Thyroid gland (tissue), 4 donors: ENCODE measurements at places on chromosomes 2 and 18. TPM values are rescaled to one million over a fixed set of nuclear protein-coding genes. Genes with fewer than 3 reads are reported as not detected.
A peak's percentile ranks its signal among the peaks of the same experiment; 100 is the strongest.

The CAMKMT gene
- total RNA-seq = 18.1 TPM

GRCh38 chr2:233448220-233448559, 93.9 kb downstream of the DGKD start:
- no peak for DNase-seq

- DNase-seq = no peak
These were observed 207.0 kb upstream of the CCDC68 start for GRCh38 chr18:55166260-55166598.

DNA sequence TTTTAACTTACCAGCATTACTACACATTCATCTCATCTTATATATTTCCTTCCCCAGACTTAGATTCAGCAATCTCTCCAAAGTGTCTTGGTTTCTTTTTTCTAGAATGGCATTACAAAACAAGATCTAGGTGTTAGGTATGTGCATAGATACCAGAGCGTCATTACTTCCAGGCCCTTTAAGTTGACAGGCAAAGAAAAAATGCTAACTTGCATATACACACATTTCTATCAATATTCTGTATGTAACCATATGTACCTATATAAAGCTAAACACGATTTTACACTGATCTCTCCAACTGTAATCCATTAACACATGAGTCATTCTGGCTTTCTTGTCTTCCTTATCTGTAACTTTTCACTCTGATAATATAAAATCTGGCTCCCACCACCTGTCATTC, 503.8 kb upstream of the NRXN1 start:
- no peak for DNase-seq

DNA sequence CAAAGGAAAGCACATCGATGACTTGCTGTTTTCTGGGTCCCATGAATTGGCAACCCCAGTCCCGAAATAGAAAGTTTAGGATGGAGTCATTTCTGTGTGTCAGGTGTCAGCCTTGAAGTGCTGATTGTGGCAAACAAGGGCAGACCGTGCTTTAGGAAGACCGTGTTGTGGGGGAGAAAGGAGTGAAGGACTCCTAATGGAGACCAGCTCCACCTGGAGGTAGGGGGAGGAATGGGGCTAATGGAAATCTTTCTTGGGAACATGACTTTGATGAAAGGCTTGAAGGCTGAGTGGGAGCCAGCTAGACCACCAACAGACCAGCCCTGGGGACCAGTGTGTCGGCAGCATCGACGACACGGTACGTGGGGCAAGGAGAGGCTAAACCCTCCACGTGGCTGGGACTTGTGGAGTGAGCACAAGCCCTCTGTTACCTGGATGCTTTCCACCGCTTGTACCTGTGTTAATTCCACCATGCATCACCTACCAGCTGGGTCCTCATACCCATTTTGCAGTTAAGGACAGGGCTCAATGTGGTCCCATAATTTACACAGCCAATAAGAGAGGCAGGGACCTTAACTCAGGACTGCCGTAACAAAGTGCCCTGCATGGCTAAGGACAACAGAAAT, 104.2 kb downstream of the SH3BP4 start:
- peak; percentile 40 for DNase-seq

DNA sequence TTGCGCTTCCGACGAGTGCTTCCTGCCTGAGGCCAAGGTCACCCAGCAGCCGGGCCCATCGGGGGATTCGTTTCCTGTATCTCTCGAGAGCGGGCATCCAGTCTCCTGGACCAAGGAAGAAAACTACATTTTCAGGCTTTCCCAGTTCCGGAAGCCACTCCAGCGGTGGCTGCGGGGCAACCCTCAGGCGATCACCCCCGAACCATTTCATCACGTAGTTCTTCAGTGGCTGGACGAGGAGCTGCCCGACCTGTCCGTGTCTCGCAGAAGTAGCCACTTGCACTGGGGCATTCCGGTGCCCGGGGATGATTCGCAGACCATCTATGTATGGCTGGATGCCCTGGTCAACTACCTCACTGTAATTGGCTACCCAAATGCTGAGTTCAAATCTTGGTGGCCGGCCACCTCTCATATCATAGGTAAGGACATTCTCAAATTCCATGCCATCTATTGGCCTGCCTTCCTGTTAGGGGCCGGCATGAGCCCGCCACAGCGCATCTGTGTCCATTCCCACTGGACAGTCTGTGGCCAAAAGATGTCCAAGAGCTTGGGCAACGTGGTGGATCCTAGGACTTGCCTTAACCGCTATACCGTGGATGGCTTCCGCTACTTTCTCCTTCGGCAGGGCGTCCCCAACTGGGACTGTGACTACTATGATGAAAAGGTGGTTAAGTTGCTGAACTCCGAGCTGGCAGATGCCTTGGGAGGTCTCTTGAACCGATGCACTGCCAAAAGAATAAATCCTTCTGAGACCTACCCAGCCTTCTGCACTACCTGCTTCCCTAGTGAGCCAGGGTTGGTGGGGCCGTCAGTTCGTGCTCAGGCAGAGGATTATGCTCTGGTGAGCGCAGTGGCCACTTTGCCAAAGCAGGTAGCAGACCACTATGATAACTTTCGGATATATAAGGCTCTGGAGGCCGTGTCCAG, 1.0 kb downstream of the MARS2 start:
- DNase-seq = peak; percentile 36

DNA sequence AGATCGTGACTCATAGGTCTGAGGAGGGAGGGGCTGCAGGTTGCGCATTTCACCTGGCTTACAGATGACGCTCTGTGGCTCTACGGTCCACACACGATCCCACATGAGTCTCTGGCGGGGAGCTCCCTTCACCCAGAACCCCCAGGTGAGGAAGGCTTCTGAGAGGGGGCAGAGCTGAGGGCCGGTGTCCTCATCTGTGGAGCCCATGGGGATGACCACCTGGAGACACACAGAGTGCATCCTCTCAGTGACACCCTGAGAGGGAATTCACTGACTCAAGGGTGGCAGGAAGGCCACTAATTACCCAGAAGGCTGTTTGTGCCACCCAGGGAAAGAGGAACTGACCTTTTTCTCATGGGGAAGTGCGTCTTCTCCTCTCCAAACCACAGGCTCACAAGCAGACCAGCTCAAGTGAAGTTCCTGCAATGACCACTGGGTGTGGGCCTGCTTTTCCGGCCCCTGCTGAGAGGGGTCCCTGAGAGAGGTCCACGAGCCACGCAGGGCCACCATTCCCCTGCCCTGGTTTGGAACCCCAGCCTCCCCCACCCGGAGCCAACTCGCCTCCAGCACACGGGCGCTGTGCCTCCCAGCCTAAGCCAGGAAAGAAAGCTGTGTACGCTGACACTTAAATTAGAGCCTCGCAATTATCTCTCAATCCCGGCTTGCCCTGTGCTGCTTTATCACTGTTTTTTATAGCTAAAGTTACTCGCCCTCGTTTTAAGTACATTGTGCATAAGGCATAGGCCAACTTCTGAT, 114.1 kb downstream of the BCL11A start:
- no peak for DNase-seq

- DNase-seq = no peak
These were observed 58.5 kb upstream of the TXNDC2 start for GRCh38 chr18:9827211-9827792.

DNA sequence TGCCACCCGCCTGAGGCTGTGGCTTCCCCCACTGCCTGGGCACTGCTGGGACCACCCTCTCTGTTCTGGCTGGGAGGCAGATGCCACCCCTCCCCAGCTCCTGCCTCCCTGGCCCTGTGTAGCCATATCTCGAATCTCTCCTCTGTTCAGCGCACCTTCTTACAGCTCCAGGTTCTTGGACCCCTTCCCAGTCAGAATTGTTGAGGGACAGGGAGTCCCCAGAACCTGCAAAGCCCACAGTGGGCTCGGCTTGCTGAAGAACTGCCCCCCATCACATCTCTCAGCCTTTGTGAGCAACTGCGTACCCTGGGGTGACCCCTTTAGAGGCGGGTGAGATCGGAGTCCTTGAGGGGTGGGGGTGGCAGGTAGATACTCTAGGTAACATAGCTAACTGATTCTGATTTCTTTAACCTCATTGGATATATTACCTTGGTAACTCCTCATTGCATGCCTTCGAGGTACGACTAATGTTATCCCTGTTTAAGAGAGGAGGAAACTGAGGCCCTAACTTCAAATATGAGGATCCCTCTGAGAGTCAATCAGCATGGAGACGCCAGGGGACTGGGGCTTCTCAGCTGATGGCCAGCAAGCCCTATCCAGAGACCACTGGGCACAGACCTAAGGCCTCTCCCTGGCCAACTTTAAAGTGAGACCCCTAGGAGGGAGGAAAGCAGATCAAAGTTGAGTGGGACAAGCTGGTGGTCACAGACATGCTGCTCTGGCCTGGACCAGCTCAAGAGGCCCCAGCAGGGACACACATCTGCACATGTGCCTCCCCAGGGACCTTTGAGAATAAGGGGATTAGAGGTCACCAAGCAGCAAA, 101.3 kb downstream of the CAPN13 start:
- no peak for DNase-seq

GRCh38 chr2:60441800-60442199, 111.7 kb downstream of the BCL11A start:
- no peak for DNase-seq

DNA sequence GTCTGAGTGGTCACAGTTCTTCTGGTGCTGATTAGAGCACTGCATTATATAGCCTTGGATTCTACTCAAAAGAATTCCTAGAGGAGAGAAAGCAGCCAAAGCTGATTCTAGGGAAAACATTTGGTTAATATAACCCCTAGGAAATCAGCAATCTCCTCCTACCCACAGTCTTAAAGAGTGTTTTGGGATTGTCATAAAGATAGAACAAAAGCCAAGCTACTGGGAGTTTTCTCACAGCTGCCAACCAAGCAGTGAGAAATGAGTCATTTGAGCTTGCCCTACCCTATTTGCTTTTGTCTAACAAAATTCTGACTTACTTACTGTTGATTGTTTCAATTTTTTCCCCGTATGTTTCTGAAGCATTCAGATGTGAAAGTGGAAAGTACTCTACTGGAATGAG, 469.3 kb downstream of the PLCL1 start:
- DNase-seq = no peak

DNA sequence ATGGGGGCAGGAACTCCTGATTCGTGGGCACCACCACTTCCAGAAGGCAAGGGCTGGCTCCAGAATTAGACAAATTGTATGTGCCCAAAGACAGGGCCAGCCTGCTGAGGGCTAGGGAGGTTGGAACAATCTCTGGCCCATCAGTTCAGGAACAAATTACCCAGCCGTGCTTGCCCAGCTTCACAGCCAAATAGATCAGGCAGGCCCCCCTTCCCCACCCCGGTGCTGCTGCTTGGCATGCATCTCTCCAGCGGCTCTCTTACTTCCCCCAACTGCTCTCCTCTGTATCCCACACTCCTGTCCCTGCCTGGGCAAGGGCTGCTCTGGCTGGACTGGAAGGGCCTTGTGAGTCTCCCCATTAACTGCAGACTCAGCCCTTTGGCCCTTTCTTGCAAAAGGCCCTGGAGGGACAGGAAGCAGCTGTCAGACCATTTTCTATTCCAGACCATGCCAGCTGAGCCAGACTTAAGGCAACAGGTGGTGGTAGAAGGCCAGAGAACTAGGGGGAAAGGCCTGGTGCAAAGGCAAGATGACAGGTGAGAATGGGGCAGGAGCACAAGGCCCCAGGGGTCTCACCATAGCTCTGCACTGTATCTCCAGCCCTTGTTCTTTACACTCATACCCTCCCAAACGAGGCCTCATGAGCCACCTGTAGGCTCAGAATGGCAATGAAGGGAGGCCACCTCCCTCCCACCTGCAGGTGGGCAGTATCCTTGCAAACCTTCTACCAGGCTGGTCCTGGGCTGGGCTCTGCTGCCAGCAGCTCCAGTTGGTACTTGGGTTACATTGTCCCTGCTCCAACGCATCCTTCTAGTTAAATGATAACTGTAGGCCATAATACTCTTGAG, 30.7 kb upstream of the ACAA2 start:
- DNase-seq = no peak

- no peak for DNase-seq
These were observed 32.8 kb downstream of the TACR1 start for GRCh38 chr2:75166491-75166890.
